ENCODE measurements at places on chromosomes 11 and 22. TPM values are rescaled to one million over a fixed set of nuclear protein-coding genes. Genes with fewer than 3 reads are reported as not detected.

OR52I2 gene
- 0.03 TPM for polyA plus RNA-seq

SLCO2B1 gene
- 81.4 TPM for polyA plus RNA-seq

APOL5 gene
- polyA plus RNA-seq = 0.03 TPM

FBLN1 gene
- polyA plus RNA-seq = 70.4 TPM

SAA1 gene
- not detected for polyA plus RNA-seq

B4GALNT4 gene
- polyA plus RNA-seq = 24.0 TPM

PRG3 gene
- 0.07 TPM for polyA plus RNA-seq

CASTOR1 gene
- 7.0 TPM for polyA plus RNA-seq

CRYBB3 gene
- 0.16 TPM for polyA plus RNA-seq

ANGPTL5 gene
- 0.06 TPM for polyA plus RNA-seq

RELT gene
- polyA plus RNA-seq = 3.3 TPM

MPEG1 gene
- polyA plus RNA-seq = 40.7 TPM

NXPE1 gene
- 0.07 TPM for polyA plus RNA-seq

FOLR2 gene
- 15.0 TPM for polyA plus RNA-seq

HTR3A gene
- polyA plus RNA-seq = 2.1 TPM

CCDC81 gene
- 0.85 TPM for polyA plus RNA-seq

APOL1 gene
- 20.3 TPM for polyA plus RNA-seq

All from large intestine (tissue), 12 donors.